ENCODE measurements at places on chromosomes 3 and 15.

DNA sequence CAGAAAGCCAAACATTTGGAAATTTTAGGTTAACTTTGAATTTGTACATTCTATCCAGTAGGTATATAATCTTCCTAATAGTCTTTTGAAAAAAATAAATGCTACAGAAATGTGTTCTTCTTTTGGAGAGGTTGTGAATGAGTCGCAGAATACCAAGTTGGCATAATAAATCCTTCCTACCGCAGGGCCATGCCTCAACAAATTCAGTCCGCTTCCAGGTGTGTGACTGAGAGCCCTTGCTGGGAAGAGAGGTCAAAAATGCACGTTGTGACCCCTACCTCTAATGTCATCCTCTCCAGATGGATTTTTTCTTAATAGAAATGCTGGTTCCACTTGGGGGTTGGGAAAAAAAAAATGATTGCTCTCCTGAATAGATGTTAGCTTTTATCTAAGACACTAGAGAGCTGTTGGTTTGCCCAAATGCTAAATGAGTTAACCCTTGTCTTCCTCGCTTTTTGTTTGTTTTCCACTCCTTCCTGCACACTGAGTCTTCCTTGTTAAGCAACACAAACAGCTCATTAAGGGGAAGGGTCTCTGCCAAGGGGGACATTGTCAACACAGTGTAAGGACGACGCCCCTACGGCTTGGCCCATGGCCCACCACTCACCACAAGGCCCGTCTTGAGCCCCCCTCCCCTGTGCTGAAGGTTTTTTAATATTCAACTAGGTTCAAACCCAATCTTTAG is 33.9 kb downstream of the RLBP1 start:
- DNase-seq = no peak

DNA sequence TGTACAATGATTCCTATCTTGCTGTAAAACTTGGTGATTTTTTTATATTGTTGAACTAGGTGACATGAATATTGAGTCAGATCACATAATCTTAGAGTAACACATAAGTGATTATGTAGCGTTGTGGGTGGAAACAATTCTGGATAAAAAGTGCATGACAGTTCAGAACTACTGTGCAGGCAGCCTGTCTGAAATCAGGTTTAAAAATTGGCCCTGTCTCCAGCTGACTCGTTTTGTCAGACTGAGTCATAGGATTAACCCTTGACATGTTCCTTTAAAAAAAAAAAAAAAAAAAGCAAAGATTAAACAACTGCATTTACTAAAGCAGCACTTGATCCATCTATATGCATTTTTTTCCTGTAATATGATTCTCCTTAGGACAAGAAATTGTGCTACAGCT is 160.0 kb upstream of the CGNL1 start:
- no peak for DNase-seq

DNA sequence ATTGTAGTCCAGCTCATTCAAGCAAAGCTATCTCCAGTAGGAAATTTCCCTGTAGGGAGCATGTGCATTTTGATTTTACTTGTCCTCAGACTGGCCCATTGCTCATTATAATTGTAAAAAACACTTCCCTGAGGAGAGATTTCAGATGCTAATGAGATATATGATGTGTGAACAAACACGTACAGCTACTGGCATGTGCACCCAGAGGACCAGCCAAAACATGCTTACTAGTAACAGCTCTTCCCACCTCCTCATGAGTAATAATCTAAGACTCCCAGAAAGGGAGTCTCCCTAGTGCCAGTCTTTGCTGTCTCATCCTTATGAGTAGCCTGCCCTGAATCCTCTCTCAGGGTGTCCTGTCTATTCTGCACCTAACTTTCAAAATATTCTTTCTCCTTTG is 43.4 kb downstream of the FBXO22 start:
- DNase-seq = peak; percentile 60

DNA sequence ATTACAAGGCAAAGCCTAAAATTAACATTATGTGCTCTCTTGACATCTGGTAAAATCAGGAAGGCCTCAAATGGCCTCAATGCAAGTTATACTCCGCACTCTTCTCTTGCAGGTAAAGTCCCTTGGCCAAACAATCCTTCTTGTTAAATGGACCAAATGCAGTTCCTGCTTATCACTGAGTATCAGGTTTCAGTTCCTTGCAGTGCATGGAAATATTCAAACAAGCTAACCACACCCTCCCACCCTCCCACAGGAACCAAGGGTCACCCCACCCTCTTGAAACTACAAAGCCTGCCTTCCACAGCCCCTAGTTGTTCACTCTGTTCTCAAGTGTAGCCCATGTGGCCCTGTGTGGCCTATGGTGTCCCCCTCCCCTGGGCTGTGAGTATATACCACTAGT is 171.9 kb upstream of the CADPS start:
- no peak for DNase-seq

GRCh38 chr3:98026425-98027084 is 8.6 kb downstream of the GABRR3 start:
- DNase-seq = no peak
